ENCODE measurements at places on chromosomes 2 and 18.

- DNase-seq = no peak
Observed at GRCh38 chr2:165843351-165843750, 49.3 kb upstream of the GALNT3 start.

- no peak for DNase-seq
Observed at GRCh38 chr2:216857131-216857550, 2.7 kb downstream of the TNP1 start.

DNA sequence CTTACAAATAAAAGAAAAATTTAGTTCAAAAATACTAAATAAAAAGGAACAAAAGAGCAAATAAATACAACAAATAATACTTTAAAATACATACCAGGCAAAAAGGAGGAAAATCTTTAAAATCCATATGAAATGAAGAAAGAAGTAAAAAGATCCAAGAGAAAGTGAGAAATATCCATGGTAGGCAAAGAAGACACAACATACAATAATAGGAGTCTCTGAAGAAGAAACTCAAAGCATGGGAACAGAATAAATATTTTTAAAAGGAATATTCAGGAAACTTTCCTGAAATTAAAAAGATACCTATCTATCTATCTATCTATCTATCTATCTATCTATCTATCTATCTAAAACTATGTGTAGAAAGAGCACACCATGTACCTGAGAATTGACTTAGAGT is 196.8 kb downstream of the TMEM247 start:
- no peak for DNase-seq

DNA sequence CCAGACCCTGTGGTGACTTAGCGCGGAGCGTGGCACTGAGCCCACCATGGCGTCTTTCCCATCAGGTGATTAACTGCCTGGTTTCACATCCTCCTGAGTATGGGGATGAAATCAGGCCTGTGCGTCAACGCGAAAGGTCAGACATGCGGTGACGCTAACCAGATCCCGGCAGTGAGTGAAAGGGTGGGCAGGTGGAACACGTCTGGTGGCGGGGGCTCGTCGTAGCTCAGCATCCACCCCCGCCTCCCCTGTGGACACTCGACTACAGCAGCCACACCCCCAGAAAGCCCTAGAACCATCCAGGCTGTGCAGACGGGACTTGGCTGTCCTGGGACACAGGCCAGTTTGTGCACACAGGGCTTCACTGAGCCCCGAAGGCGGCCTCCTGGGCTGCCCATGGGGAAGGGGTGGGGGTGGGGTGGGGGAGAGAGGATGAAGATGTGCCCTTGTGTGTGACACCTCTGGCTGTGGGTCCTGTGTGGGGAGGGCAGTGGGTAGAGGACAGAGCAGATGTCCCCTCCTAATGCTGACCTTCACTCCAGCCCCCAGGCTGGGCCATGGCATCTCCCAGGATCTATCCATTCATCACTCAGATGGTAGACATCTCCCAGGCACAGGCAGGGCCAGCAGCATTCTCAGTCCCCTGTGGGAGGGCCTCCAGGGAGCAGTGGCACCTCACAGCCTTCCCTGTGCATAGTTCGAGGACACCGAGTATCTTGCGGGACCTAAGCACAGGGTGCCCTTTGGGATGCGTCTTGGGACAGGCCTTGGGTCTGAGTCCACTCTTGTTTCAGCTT is 27.5 kb downstream of the RAMP1 start:
- DNase-seq = no peak

- no peak for DNase-seq
Observed at GRCh38 chr2:113257516-113258264, 21.0 kb downstream of the PAX8 start.

DNA sequence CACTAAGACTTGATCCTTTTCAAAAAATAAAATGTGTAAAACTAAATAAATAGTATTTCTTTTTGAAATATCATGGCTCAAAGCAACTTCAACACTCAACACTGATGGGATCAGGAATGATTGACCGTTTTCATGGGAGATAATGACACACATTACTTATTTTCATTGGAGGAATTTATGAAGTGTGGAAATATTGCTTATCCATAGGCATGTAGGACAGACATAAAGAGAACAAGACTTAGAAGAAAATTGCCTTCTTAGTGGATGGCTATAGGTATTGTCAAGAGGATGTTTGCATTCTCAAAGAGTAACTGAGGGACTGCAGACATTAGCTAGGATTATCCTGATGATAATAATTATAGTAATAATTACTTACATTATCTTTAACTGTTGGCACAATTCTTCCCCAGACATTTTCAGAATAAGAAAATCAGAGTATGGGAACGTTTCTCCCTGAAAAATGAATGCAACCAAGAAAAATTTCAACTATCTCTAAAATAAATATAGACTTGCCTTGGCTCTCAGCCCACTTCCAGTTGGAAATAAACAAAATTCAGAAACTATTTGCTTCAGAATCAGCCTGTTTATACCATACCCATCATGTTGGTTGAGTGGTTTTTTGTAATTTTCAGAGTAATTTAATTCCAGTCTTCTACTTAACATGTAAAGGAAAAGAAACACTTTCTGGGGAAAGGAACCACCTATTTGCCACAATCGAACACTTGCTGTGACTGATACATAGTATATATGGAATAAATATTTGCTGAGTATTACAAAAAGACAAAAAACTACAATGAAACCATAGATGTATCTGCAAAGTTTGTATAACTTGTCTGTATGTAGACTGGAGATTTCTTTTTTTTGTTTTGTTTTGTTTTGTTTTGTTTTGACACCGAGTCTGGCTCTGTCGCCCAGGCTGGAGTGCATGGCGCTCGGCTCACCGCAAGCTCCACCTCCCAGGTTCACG is 165.7 kb downstream of the TMX3 start:
- DNase-seq = no peak

GRCh38 chr2:12032398-12032797 is 286.0 kb downstream of the LPIN1 start:
- no peak for DNase-seq

- DNase-seq = no peak
Observed at GRCh38 chr2:190649035-190649797, at the start of gene NAB1. Gene NAB1 (plus strand): TSS chr2:190649083. CDS start chr2:190659177, 10,094 bp downstream.

DNA sequence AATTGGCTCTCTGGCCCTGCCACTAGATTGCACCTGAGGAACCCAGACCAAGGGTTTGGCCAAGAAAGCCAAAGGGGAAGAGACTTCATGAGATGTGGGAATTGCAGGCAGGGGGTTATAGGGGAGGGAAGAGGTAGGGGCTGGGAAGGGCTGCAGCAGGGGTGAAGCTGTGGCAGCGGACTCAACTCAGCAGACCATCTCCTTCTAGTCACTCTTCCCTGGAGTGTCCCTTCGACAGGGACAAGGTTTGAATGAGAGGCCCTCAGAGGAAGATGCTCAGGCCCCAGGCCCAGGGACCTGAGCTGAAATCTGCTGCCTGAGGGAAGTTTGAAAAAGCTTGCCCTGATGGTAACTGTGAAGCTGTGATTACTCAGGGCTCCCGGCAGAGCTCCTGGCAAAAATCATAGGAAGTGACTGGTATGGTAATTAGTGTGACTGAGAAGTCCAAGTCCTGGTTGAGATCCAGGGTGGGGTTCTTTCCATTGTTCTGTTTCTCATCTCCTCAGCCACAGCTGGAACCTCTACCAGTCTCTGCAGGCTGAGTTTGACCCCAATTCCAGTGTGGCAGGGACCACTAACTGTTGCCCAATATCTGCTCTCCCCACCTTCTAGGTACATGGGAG is 300.9 kb downstream of the CYP26B1 start:
- no peak for DNase-seq

DNA sequence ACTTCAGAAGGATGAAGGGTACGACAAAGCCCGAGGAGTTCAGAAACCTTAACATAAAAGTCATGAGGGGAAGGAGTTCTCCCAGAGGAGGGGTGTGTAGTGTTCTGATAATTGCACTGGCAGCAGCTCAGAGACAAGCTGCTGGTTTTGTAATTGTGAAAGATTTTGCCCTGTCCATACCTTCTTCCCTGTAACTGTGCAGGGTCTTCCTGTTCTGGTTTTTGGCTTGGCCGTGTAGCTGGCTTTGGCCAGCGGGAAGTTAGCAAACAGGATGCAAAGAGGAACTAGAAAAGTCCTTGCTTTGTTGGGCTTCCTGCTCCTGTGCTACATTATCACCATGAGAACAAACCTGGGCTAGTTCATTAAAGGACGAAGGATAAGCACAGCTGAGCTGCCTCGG is 160.8 kb downstream of the LPIN1 start:
- DNase-seq = no peak

GRCh38 chr2:214107726-214108125 is 303.1 kb upstream of the VWC2L start:
- DNase-seq = no peak

DNA sequence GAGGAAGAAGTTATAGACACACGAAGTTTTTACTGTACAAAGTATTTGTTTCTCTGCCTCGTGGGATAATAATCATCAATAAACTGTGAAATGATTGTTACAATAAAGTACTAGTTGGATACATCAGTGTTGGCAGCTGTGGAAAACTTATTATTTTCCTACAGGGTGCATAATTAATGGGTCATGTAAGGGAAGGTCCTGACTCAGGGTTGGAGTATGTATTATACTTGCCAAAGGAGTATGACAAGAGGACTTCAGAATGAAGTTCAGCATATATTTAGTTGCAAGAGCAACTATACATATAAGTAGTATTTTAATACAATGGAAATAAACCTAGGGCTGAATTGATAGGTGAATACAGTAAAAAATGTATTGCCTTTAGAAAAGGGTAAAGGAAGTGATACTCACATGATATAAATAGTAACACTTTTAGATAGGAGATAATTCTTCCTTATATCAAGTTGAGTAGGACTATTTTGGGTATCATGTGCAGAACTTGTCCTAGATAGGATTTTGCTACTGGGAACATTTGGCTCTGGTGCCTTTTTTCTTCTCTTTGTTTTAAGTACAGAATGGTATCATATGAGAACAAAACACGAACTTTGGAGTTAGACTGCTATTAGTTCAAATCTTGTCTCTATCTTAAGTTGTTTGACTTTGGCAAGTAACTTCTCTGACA is 79.1 kb downstream of the PLCL1 start:
- no peak for DNase-seq

DNA sequence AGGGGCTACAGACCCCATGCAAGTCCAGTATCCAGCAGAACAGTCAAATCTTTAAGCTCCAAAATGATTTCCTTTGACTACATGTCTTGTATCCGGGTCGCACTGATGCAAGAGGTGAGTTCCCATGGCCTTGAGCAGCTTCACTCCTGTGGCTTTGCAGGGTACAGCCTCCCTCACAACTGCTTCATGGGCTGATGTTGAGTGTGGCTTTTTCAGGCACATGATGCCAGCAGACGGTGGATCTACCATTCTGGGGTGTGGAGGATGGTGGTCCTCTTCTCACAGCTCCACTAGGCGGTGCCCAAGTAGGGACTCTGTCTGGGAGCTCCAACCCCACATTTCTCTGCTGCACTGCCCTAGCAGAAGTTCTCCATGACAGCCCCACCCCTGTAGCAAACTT is 208.4 kb downstream of the INSIG2 start:
- no peak for DNase-seq

- no peak for DNase-seq
Observed at GRCh38 chr18:59656373-59656887, 40.8 kb downstream of the CCBE1 start.

DNA sequence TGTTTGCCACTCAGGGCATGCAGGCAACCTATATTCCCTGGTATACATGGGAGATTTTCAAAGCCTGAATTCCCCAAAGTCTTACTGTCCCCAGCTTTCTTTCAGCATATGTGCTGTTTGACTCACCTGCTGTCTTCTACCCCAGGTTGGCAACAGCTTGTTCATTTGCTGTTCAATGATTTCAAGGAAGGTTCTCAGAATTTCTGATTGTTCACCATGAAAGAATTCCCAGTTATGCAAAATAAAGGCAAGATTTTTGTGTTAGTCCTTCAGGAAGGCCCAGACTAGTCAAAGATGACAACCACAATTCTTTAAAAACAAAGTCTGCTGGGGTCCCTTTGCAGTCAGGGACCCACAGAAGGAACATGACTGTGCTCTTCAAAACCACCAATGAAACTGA is 1057.8 kb upstream of the CDH2 start:
- DNase-seq = no peak

DNA sequence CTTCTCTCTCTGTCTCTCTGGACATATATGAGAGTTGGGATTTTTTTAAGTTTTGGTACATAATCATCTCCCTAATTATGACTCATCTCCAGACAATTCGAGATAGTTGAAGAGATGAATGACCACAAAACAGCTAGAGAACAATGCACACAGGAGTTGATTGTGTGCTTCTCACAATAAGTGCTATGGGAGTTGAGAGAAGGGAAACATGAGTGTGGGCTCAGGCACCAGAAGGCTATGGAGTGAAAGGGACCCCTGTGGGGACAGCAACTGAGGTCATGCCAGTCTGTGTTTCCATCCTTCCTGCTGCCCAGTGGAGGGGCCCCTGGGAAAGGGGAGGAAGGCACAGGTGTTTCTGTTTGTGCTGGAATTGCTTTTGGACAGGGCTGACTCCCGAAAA is 6.5 kb upstream of the YWHAQ start:
- no peak for DNase-seq

GRCh38 chr2:172710584-172711047 is 25.0 kb upstream of the RAPGEF4 start:
- DNase-seq = no peak

DNA sequence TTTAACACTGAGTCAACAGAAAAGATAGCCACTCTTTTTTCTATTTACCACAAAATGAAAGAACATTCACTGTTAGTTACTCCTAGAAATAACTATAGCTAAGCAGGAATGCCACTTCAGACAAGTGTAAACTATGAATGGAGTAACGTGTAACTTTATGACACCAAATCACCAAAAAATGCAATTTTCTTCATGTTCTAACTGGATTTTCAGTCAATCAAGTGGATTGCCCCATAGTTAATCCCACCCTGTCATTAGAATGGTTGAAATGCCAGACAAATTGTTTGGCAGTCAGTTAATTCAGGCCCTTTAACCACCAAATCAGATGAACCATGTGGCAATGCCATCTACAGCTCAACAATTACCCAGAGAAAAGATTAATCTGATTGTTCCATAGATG is 9.9 kb downstream of the EPHA4 start:
- DNase-seq = no peak

DNA sequence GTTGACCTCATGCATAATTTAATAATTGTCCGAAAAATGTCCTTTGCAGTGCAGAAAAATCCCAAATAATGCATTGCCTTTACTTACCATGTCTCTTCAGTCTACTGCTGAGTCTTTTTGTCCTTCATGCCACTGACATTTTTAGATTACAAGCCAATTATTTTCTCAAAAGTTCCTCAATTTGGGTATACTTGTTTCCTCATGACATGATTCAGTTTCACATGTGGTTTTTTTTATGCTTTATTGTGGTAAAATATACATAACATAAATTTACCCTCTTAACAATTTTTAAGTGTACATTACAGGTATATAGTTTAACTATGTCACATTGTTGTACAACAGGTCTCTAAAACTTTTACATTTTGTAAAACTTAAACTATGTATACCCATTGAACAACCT is 81.0 kb downstream of the EPC2 start:
- no peak for DNase-seq

DNA sequence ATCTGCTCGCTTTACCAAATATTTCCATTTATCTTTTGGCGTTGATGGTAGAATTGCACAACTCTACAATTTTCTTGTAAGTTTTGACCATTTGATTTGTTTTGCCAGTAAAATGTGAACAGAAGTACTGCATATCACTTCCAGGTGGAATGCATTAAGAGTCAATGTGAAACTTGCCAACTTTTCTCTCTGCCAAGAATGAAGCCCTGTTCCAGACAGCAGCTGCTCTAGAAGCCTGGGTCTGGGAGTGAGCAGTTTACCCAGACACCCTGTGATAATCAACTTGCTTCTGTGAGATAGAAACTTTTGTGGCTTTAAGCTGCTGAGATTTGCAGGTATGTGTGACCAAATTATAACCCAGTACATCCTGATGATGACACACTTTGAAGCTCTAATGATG is 115.9 kb upstream of the SYT4 start:
- no peak for DNase-seq

Data from esophagus squamous epithelium (tissue), 5 donors.